Activated CD8-positive, alpha-beta memory T cell treated with anti-CD3 and anti-CD28 coated beads for 4 hours (primary cell): ENCODE measurements at places on chromosomes 12 and 14.

- DNase-seq, result no peak
These were observed 35.8 kb downstream of the BHLHE41 start for GRCh38 chr12:26088998-26089397.

DNA sequence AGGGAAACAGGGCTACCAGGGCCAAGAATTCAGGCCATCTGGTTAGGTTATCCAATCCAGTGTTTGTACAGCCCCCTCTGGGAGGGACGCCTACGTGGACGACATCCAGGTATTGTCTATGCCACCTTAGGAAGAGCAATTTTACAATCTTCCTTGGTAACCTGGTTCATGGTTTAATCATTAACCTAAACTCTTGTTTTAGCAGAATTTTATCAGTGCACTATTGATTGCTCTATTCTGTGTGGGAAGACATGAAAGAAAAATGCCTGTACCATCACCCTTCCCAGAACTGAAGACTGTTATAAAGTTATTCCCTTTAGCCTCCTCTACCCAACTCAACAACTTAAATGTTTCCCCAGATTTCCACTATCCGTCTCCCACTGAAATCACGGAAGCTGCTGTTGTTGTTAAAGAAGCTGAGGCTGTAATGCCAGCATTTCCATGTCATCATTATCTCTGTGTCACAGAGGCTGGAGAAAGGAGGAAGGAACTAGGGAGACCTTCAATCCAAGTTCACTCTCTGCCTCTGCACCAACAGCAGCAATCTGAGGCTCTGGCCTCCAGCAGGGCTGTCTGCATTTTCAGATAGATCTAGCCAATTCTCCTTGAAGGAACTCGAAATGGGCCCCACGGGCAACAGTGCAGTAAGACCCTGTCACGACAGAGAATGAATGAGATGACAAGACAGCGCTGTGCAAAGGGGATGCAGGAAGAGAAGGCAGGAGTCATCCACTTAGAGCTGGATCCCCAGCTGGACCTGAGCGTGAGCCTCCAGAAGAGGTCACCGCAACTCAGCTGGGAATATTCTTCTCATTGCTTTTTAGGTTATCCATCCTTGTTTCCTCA, 183.4 kb upstream of the GZMB start:
- no peak for DNase-seq

DNA sequence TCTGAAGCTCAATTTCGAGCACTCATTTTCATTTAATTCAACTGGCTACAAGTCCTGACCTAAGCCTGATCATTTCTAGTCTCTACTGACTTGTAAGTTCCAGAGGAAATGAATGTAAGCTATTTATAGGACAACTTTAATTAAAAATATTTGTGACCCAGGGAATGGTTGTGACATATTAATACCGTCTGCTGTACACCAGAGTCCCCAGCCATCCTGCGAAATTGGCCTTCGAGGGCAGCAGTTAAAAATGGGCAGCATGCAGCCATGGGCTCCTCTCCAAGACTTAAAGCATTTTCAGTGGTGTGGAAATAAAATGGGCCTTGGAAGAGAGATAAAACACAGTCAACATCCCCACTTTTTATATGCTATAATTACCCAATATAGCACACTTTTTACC, 30.7 kb upstream of the OVCH1 start:
- DNase-seq, result no peak

- no peak for DNase-seq
These were observed 474.6 kb downstream of the PRKD1 start for GRCh38 chr14:29453045-29453444.

DNA sequence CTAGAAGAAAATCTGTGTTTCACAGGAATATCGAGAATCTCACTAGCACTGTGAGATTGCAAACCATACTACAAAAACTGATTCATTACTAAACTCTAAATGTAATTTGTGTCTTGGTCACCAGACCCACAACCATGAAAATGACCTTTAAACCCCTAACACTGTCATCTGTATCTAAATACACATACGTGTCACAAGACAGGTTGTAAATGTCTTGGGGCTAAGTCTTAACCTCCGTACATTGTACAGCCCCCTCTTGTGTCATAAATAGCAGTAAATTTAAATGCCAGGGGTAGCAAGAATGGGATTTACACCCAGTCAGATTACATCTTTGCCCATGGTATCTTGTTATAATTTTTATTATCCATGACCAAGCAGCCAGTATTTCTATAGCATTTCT, 117.3 kb downstream of the GPR135 start:
- no peak for DNase-seq

- DNase-seq, result no peak
These were observed 40.5 kb downstream of the ESR2 start for GRCh38 chr14:64253672-64254071.

- DNase-seq, result no peak
These were observed 12.5 kb upstream of the CRADD start for GRCh38 chr12:93664573-93665138.

GRCh38 chr12:68175557-68176061, 16.1 kb upstream of the IFNG start:
- DNase-seq, result peak; percentile 39

GRCh38 chr12:2138871-2139308, 86.1 kb downstream of the CACNA1C start:
- DNase-seq, result no peak

DNA sequence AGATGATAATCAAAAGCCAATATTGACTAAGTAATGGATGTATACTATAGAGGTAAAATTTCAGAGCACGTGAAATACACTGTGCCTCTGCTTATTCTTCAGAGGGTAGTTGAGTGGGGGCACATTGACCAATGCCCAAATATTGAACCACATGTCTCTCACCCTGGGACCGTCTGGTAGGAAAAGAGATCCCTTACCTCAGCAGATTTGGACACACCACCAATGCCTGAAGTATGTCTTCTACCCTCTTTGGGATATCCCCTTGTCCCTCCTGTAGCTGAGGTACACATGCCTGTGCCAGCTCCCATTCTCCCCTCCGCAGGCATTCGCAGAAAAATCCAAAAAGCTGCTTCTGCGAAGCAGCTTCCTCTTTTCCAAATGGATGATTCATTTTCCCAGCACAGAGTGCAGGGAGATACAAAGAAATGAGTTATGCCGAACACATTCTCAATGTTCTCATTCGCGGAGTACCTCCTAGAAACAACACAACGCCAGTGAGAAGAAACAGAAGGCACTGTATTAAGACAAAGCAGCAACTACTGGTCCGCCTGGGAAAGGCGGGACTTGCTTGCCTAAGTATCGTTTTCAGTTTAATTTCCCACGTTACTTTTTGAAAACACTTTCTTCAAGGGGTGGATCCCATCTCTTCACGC, 691 bp downstream of the ZFYVE26 start:
- DNase-seq, result no peak

GRCh38 chr14:36524874-36525745, 5.1 kb upstream of the NKX2-1 start:
- DNase-seq, result no peak

DNA sequence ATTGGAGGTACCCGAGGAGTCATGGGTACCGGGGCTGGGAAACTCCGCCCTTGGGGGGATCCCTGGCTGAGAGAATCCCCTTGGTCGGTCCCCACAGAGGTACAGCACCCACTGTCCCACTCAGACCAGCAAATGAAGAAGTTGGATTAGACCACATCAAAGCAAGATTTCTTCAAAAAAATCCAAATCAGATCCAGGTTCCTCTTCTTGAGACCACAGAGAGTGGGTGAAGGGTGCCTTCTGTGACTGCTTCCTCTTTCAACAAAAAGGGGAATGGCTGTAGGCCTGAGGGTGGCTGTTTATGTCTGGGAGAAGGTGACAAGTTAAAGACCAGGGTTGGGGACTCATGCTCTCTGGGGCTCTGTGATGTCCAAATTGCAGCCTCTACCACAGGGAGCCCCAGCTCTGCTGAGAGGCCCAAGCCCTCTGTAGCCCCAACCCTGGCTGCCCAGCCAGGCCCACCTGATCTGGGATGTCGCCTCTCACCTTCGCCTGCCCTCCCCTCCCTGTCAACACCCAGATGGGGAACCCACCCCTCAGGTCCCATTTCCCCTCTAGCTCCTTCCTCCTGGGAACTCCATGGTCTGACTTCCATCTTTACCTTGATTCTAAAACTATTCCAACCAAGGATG, 50.9 kb downstream of the ZFP36L1 start:
- no peak for DNase-seq

- DNase-seq, result no peak
These were observed 442.2 kb upstream of the CCDC196 start for GRCh38 chr14:66043921-66044320.

GRCh38 chr14:100030452-100031153, 34.6 kb upstream of the EVL start:
- DNase-seq, result no peak

DNA sequence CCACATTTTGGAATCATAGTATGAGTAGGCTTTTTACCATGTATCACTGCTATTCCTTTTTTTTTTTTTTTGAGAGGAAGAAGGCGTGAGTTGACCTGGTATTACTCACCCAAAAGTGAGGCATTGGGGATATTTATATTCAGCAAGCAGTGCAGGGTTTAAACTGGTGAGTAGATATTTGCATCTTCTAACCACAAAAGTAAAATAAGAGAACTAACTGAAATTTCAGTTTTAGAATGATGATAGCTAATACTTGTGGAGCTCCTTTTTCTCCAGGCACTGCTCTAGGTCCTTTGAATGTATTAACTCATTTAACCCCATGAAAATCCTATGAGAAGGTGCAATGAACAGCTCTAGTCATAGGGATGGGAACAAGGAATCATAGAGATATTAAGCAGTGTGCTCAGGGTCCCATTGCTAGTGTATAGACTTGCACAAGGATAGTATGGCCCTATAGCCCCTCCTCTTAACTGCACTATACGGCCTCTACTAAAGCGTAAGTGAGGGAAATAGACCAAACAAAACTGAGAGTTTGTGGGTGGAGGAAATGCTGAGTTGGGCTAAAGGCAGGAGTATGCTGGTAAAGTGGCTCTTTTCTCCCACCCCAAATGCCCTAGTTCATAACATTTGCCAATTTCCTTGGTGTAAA, 104.3 kb upstream of the MAX start:
- no peak for DNase-seq

- DNase-seq, result no peak
These were observed 18.1 kb upstream of the TIGAR start for GRCh38 chr12:4302881-4303280.
